HT-29 (cell line): ENCODE measurements at places on chromosomes 4 and X. TPM values are rescaled to one million over a fixed set of nuclear protein-coding genes. Genes with fewer than 3 reads are reported as not detected.

Gene ENPEP
- total RNA-seq: 0.39 and 0.61 TPM in 2 replicates

DNA sequence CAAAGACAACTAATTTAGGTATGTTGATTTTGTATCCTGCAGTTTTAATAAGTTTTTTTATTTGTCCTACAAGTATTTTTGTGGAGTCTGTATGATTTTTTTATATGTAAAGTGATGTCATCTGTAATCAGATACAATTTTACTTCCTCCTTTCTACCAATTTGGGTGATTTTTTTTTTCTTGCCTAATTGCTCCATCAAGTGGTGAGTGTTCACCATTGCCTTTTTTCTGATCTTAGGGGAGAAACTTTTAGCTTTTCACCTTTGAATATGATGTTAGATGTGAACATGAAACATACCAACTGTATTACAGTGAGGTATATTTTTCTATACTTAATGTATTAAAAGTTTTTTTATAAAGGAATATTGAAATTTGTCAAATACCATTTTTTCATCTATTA is 362.3 kb downstream of the PABPC4L start:
- DNase-seq: peak; percentile 9

DNA sequence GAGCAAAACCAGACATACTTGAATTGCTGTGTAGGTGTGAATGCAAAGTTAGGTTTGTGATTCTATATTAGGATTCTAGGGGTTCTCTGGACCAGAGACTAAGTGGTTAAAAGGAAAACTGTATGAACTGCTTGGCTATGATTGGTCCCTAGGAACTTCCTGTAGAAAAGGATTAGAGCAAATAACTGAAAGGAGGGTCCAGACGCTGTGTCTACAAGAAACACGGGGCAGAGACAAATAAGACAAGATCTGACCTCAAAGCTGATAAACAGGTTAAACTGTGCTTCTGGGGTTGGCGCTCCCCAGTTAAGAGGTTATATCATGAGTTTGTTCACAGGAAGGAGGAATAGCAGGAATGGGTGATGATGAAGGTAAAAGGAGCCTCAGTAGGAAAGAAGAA is 183.6 kb downstream of the MGST2 start:
- DNase-seq: peak; percentile 28

Gene KLB
- 0.23 and 0.26 TPM in 2 replicates for total RNA-seq

DNA sequence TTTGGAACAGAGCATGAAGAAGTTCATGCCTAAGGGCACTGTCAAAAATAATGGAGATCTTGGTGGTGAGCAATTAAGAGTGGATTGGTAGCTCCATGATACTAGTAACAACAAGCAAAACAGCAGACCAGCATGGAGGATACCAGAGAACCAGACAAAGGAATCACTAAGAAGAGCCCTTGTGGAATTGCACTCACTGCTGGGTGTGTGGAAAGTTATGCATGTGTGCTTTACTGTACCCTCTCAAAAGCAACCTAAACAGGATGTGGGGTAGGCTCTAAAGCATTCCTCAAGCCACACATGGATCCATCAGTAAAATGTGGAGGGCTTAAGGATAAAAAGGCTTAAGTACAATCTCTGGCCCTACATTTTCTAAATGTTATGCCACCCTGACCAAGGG is 69.5 kb downstream of the AR start:
- no peak for DNase-seq
